MCF 10A (cell line): ENCODE measurements at places on chromosomes 13 and 19. TPM values are rescaled to one million over a fixed set of nuclear protein-coding genes. Genes with fewer than 3 reads are reported as not detected.
A peak's percentile ranks its signal among the peaks of the same experiment; 100 is the strongest.

DNA sequence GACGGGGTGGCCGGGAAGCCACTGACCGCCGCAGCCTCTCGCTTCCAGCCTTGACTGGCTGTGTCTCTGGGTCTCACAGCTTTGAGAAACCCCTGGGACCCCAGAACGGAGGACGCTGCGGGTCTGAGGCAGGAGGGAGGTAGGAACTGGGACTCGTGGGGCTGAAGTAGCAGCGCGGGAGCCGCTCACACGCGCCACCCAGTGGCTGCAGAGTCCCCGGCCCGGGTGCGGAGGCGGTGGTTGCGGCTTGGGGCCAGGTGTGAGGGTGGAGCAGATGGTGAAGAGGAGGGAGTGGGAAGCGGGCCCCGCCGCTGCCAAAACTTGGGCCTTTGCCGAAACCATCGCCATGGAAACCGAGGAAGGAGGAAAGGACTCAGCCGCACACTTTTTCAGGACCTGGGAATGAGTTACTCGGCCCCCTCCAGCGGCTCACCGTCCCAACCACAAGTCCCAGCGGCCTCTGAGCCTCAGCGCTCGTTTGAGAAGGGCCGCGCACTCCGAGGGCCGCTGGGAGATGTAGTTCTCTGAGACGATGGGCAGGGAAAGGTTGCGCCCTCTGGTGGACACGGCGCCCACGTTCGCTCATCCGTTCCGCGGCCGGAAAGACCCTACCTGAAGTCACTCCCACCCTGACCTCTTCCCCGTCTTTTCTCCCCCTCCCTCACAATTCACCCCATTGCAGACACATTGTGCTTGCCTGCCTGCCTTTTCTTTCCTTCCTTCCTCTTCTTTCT is 2.2 kb upstream of the SLC17A7 start:
- peak; percentile 96 for DNase-seq

CDC42EP5 gene
- total RNA-seq: 3.0 TPM in 2 replicates

HS6ST3 gene
- 0.05 and 0.09 TPM in 2 replicates for total RNA-seq

GRCh38 chr13:46903748-46904147 is 6.9 kb upstream of the HTR2A start:
- DNase-seq: no peak

DNA sequence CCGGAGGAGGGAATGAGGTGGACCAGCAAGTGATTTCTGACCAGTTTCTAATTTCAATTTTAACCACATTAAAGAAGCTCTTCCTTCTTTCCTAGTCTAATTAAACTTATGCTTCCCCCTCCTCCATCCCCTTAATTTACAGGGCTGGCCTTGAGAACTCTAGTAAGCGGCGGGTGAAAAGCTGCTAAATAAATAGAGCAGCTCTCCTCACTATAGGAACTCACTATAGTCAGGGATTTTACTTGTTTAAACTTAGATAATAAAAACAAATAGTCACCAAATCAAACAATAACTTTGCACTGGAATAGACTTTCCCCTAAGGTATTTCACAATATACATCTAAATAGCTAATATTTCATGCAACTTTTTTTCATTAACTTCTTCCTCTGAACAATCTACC is 1838.2 kb upstream of the PRR20A start:
- no peak for DNase-seq
